ENCODE measurements at places on chromosomes 2 and 18.

DNA sequence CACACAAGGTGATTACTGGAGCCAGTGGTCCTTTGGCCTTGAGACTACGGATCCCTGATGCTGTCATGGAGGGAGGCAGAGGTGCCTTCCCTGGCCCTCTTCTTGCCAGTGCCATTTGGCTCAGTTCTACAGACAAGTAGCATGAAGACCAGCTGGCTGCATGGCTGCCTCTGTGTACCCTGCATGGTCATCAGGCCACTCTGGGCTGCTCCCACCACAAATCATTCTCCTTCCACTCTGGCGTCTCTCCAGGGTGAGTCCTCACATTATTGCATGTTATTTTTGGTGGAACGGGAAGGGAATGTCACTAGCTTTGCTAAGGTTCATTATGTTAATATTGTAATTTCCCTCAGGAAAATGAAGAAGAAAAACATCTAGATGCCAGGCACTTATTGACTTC is 229.8 kb downstream of the VAPA start:
- DNase-seq, result no peak

DNA sequence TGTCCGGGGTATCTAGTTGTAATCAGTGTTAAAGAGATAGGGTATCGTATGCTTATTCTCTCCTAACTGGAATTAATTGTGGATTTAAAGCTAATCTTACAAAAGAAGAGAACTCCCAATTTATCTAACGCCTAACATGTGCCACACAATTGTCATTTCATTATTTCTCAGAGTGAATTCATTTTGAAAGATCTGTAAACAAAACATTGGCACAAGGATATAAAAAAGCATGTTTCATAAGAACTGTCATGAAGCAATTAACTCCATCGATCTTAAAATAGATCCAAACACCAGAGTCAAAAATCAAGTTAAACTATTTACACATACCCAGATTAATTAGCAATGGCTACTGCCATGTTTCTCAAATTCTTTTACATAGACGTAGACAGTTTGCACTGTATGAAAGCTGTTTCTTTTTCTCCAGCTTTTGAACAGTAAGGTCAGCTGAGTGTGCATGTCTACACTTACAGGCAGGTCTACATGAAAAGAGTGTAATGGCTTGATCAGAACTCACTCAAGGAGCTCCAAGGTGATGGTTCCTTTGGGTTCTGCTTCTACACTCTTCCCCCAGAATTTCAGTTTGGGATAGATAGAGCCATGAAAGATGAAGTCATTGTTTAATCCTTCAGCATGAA is 38.8 kb downstream of the CABYR start:
- DNase-seq, result no peak

GRCh38 chr2:159905926-159906714 is 108.1 kb upstream of the CD302 start:
- no peak for DNase-seq

GRCh38 chr18:26875040-26875654 is 9.6 kb upstream of the AQP4 start:
- no peak for DNase-seq

DNA sequence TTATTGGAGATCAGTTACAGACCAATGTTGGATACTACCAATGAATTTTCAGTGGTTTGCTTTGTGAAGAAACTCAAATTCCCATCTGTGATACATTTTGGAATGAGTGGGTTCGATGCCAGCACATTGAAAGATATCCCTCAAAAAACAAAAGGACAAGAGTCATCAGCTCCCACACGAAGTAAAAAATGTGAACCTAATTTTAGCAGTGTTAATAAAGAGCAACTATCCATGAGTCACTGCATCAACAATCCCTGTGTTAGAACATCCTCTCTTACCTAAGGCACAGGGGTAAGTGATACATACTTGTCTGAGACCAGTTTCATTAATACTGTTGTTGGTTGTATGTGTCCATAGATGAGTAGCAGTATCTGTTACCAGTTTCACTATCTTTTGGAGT is 551.8 kb upstream of the SOX11 start:
- no peak for DNase-seq

- no peak for DNase-seq
These were observed 607.1 kb downstream of the ADCYAP1 start for GRCh38 chr18:1511619-1512311.

DNA sequence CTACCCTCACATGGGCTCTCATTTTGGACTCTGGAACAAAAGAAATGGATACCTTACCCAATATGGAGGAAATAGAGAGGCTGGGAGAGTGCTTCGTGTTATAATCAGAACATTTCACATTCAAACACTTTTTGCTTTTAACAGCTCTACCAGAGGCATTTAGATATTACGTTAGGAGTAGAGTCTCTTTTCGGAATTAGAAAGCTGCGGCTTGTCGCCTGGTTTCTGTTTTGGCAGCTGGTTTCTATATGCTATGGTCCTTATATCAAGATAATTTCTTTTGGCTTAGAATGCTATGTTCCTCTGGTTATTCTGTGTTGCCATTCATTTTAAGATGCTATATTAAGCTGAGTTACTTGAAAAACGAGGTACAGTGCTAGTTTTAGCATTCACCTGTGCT is 392.8 kb upstream of the GALNT5 start:
- DNase-seq, result no peak

- DNase-seq, result no peak
These were observed 86.2 kb downstream of the LYPD1 start for GRCh38 chr2:132583666-132584360.

DNA sequence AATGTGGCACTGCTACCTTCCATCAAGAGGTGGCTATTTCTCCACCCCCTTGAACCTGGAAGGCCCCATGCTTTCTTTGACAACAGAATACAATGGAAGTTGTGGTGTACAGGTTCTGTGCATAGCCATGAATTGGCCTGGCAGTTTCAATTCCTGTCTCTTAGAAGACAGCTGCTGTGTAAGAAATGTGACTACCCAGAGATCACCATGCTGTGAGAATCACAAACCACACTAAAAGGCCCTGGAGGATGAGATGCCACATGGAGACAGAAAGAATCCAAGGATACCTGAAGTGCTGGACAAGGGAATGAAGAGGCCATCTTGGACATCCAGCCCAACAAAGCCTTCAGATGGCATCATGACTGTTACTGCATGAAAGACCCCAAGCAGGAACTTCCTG is 47.7 kb upstream of the EHBP1 start:
- no peak for DNase-seq

- DNase-seq, result no peak
These were observed 67.6 kb downstream of the SDC1 start for GRCh38 chr2:20157193-20157891.

GRCh38 chr2:211591426-211591825 is 947.2 kb downstream of the ERBB4 start:
- DNase-seq, result no peak

- peak; percentile 10 for DNase-seq
These were observed 46.1 kb downstream of the SIGLEC15 start for GRCh38 chr18:45871431-45872084.

DNA sequence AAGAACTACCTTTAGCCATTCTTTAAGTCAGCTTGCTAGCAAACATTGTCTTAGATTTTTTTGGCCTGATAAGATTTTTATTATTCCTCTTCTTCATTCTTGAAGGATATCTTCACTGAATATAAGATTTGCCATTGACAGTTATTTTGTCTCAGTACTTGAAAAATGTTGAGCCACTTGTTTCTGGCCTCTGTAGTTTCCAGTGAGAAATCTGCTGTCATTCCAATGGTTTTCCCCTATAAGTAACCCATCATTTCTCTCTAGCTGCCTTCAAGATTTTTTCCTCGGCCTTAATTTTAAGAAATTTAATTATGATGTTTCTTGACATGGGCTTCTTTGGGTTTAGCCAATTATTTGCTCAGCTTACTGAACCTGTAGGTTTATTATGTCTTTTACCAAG is 32.6 kb downstream of the ACOXL start:
- no peak for DNase-seq

DNA sequence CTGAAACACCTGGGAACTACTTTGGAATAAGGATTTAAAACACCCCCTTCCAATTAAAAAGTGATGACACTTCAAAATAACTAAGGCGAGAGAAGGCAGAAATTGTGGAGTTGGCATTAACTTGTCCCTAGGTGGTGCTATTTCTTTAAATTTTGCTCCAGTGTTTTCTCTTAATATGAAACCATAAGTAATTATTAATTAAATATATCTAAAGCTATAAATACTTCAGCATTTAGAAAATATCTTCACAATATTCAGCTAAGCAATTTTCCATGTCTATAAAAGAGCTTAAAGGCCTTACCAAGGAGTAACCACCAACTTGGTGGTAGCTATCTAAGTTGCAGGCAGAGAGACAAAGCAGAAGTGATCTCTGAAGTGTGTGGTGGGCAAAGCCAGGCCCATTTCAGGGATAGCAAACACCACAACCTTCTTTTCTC is 186.8 kb upstream of the PGAP1 start:
- peak; percentile 37 for DNase-seq

- DNase-seq, result no peak
These were observed 35.5 kb upstream of the RMP24 start for GRCh38 chr18:35936951-35937350.

Measured in activated CD4-positive, alpha-beta T cell treated with anti-CD3 and anti-CD28 coated beads, Interleukin-2, amount 50 U/mL, for 16 hours (primary cell).